A375 (cell line): ENCODE measurements at places on chromosomes 3 and 15. TPM values are rescaled to one million over a fixed set of nuclear protein-coding genes. Genes with fewer than 3 reads are reported as not detected.

SLCO2A1 gene
- 0.03 and 0.08 TPM in 2 replicates for total RNA-seq

SLC12A1 gene
- total RNA-seq = not detected in 2 replicates

IL16 gene
- total RNA-seq = 1.4 and 1.6 TPM in 2 replicates

AP3B2 gene
- 2.5 and 3.0 TPM in 2 replicates for total RNA-seq

LTF gene
- 0.04 TPM in 1 of 2 replicates, not detected in the other for total RNA-seq

SCN5A gene
- 0.03 and 2.2 TPM in 2 replicates for total RNA-seq

KLHL40 gene
- not detected in 2 replicates for total RNA-seq

CKMT1A gene
- 0.34 and 0.45 TPM in 2 replicates for total RNA-seq

TTC21A gene
- total RNA-seq = 2.6 and 3.9 TPM in 2 replicates

CLDN18 gene
- not detected in 2 replicates for total RNA-seq

NEO1 gene
- total RNA-seq = 13.7 and 24.0 TPM in 2 replicates

KNL1 gene
- total RNA-seq = 25.2 and 26.9 TPM in 2 replicates

PEX11A gene
- 3.7 and 4.8 TPM in 2 replicates for total RNA-seq

ITPKA gene
- total RNA-seq = 1.8 and 1.9 TPM in 2 replicates

EPHB3 gene
- total RNA-seq = 5.0 and 6.7 TPM in 2 replicates

LDHAL6B gene
- not detected in 2 replicates for total RNA-seq

GOLGA6L10 gene
- 1.6 and 1.7 TPM in 2 replicates for total RNA-seq

LRTM1 gene
- total RNA-seq = not detected in 2 replicates

CIDEC gene
- total RNA-seq = 0.38 and 0.48 TPM in 2 replicates

IMPG2 gene
- 0.04 and 0.05 TPM in 2 replicates for total RNA-seq

ZNF80 gene
- not detected in 2 replicates for total RNA-seq

CYP11A1 gene
- 0.77 and 2.0 TPM in 2 replicates for total RNA-seq
